ENCODE measurements at places on chromosomes 1 and 21.

DNA sequence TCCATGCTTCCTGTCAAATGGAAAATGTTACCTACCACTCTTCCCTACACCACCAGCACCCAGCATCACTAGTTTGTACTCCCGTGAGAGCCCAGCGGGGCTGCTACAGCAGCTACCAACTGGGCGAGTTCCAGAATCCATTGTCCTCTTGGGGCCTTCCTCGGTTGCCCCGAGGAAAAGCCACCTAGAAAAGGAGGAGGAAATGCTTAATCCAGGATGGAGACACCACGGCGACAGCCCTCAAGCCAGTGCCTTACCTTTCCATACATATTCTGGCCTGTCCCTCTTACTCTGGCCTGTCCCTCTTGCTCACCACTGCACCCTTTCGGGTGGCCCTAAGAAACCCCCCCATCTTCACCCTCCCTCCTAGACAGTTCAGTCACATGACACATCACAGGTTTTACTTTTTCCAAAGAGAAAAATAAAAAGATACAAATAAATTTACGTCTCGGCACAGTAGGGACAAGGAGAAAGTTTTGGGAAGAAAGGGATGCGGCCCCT is 478 bp downstream of the RIT1 start:
- no peak for DNase-seq

- no peak for DNase-seq
These were observed 20.7 kb upstream of the MFSD2A start for GRCh38 chr1:39933956-39934941.

DNA sequence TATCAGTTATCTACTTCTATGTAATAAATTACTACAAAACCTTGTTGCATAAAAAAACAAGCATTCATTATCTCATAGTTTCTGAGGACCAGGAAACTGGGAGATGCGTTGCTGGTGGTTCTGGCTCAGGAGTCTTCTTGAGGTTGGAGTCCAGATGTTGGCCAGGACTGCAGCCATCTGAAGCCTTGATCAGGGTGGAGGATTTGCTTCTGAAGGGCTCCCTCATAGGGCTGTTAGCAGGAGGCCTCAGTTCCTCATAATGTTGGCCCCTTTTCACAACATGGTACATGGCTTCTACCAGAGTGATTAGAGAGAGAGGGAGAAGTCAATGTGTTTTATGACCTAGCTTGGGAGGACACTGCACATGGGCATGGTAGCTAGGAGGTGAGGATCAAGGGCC is 137.4 kb downstream of the CNIH3 start:
- no peak for DNase-seq

DNA sequence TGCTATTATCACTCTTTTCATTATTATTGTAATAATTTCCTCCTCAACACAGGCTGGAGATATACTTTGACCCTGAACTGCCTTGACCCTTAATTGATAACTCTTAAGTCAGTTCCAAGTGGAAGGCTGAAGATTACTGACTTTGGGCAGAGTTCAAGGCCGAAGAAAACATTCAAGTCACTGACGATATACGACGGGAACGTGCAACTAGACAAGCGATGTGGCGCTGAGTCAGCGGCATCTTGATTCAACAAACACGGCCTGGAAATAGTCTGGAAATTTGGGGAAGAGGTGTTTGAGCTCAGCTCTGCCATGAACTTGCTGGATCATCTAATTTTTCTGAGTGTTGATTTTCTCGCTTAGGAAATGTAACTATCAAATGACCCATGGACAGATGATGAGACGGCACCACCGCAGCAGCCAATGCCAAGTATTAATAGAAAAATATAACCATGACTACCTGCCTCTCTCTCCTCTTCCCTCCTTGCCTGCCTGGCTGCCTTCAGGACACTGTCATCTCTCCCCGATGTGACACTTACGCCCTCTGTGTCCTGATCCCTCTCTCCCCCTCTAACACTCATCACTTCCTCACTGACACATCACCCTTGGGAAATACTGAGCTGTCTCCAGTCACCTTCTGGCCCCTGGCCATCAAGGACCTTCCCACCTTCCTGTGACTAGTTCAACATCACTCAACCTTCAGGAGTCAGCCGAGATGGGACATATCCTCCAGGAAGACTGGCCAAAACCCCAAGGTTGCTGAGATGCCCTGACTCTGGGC is 49.4 kb downstream of the TMCO4 start:
- DNase-seq = no peak

- no peak for DNase-seq
These were observed 10.4 kb downstream of the WRAP73 start for GRCh38 chr1:3639397-3639911.

DNA sequence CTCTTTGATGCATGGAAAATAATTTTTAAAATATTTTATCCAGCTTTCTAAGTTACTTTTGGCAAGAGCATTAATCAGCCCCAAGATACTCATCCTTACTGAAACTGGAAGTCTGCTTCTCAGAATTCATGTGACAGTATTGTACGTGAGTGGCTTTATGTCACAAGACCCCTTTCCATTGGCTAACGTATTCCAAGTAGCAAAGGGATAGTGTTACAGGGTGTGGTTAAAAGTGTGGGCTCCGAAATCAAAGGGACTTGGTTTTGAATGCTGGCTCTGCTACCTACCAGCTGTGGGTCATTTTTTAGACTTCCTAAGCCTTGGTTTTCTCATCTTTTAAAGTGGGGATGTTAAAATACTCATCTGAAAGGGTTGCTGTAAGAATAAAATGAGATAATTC is 91.7 kb downstream of the RHOU start:
- DNase-seq = no peak

DNA sequence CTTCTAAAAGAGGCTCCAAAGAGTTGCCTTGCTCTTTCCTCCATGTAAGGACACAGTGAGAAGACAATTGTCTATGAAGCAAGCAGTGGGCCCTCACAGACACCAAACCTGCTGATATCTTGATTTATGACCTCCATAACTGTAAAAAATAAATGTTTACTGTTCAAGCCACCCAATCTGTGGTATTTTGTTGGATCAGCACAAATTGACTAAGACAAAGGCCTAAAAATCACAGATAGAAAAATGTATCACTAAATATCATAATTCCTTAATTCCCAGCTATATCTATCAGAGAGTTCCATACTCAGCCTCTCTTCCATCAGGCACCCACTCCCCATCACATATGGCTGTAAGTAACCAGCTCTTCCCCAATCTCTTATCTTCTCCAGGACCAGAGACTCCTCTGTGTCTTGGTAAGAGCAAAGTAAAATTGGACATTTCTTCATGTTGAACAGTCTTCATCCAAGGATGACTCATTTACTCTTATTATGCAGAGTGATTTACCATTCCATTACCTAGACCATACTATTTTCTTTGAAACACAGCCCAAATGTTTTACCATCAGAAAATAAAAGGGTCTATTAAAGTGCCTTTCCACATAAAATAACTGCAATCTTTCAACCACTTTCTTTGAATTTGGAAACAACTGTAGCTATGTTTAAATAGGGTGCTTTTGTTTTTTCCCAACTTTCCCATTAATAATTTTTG is 503.6 kb downstream of the MRPL39 start:
- DNase-seq = no peak
